Activated CD4-positive, alpha-beta T cell treated with anti-CD3 and anti-CD28 coated beads for 36 hours (primary cell): ENCODE measurements at places on chromosomes 1 and 21. TPM values are rescaled to one million over a fixed set of nuclear protein-coding genes. Genes with fewer than 3 reads are reported as not detected.
A peak's percentile ranks its signal among the peaks of the same experiment; 100 is the strongest.

DNA sequence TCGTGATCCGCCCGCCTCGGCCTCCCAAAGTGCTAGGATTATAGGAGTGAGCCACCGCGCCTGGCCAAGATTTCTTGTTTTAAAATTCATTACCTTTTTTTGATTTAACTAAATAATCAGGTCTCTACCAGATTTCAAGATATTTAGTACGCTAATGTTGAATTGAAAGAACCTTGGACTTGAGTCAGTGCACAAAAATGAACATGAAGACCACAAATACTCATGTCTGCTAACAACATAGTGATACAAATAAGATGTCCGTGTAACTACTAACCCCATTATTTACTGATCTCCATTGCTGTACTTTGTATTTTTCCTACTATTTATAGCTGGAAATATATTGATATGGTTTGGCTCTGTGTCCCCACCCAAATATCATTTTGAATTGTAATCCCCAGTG is 16.4 kb downstream of the MPZL1 start:
- no peak for DNase-seq

Gene SIKE1
- total RNA-seq: 67.2 TPM

Gene OR2L8
- total RNA-seq: not detected

Gene OR2L13
- total RNA-seq: not detected

Gene ACTL8
- 0.09 TPM for total RNA-seq

DNA sequence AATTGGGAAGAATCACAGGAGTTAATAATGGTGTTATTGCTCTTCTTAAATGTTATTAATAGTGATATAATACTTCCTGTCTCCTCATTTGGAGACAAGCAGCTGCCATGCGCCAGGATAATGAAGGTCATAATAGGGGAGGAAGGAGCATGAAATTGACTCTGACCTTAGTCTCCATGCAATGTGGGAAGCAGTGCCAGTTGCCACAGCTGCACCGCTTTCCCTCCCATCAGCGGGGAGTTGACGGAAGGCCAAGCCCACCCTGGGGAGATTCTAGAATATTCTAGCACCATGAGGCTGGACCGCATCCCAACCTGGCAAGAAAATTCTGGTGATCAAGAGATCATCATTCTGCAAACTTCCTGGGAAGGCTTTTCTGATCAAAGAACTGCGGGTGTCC is 11.0 kb upstream of the OLIG1 start:
- no peak for DNase-seq

Gene TEX50
- total RNA-seq: not detected

GRCh38 chr1:1143636-1144035 is 27.7 kb upstream of the C1orf159 start:
- no peak for DNase-seq

GRCh38 chr1:48570568-48570967 is 98.6 kb upstream of the SPATA6 start:
- no peak for DNase-seq

- no peak for DNase-seq
These were observed 35.0 kb upstream of the HUNK start for GRCh38 chr21:31837618-31838390.

DNA sequence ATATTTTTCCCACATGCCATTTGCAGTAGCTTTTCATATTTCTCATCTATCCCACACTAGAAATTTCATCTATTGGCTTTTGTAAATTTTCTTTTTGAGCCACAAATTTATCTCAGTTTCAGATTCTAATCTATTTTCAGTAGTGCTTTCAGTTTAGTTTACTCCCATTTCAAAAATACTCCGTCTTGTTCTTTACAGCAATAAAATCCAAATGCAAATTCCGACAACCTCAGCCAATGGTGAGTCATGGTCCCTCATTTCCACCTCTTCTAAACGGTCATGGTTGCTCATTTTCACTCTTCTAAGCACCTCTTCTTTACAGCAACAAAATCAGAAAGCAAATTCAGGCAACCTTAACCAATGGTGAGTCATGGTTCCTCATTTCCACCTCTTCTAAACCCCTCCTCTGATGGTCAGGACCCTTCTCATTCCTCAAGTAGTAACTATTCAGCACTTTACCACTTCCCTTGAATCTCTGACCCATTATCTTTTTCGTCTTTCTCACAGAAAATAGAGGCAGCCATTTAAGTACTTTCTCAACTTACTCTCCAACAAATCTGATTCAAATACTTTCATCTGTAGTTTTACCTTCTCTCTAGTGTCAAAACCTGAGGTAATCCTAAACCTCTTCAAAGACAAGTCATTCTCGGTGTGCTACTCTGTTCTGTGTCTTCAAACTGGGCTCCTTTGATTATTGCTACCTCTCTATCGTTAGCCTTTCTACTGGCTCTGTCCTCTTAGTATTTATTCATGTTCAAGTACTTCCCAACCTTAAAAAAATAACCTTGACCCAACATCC is 34.4 kb downstream of the C21orf91 start:
- DNase-seq: peak; percentile 60

Gene FNDC10
- total RNA-seq: 1.9 TPM

Gene REN
- not detected for total RNA-seq

GRCh38 chr1:230901671-230902070 is 33.4 kb upstream of the C1orf198 start:
- no peak for DNase-seq

DNA sequence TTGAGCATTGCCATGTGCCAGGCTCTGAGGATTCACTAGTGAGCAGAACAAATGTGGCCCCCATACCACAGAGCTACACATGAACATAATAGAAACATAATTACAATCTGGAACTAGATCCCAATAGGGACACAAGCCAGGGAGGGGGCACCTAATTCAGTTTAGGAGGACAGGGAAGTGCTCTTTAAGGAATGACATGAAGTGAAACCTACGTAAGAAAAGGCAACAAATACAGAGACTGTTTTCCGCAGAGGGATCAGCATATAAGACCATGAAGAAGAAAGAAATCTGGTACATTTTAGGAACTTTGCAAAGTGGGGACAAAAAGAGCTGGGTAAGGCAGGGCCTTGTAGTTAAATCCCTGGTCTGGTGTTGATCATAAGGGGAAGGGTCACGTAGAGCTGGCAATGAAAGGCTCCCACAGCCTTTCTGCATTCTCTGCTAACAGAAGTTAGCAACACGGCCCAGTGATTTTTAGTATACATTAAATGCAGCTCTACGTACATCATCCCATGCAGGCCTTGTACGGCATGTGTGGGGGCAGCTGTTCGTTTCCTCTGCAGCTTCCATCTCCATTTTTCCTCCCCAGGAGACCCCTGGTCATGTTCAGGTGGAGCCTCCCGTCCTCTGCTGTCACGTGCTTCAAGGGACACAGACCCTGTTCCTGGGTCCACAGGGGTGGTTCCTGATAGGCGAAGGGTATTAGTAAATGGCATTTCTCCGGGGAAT is 26.8 kb upstream of the SLC30A1 start:
- DNase-seq: no peak

Gene CA6
- total RNA-seq: 0.27 TPM

DNA sequence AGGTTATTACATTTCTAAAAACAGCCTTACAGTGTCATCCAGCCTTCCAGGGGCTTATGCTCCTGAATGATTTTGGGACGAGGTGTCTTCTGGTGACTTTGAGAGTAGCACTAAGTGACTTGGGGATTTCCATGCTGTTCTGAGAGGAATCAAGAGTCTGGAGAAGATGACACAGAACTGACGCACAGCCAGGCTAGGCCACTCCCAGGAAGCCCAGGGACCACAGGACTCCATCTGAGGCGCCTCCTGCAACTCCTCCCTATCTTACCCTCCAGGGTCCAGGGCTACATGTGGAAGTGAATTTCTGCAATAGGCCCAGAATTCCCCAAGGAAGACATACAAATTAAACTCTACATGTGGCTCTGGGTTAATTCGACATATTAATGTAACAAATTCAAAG is 92.5 kb downstream of the SLC25A24 start:
- peak; percentile 73 for DNase-seq

DNA sequence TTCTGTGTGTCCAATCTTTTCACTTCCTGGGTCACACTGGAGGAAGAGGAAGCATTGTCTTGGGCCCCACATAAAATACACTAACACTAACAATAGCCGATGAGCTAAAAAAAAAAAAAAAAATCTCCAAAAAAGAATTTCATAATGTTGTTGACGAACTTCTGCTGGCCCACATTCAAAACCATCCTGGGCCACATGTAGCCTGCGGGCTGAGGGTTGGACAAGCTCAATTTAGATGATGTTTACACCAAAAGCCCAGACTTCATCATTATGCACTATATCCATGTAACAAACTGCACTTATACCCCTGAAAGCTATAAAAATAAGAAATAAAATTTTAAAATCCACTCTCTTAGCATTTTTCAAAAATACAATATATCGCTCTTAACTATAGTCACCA is 187.8 kb upstream of the PTBP2 start:
- DNase-seq: no peak

Gene SLC44A5
- not detected for total RNA-seq

Gene SH2D2A
- 189 TPM for total RNA-seq

DNA sequence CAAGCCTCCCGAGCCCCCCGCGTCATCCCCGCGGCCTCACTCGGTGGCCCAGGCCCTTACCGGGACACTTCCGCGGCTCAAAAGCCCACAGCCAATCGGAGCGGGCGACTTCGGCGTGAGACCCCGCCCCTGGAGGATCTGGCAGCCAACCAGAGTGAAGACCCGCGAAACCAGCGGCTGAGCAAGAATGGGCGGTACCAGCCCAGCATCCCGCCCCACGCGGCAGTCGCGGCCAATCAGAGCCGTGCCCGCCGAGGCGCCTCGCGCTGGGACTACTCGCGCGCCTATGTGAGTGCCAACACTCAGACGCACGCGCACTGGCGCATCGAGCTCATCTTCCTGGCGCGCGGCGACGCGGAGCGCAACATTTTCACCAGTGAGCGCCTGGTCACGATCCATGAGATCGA is 22.5 kb downstream of the DISP3 start:
- peak; percentile 63 for DNase-seq

Gene C8B
- total RNA-seq: not detected

DNA sequence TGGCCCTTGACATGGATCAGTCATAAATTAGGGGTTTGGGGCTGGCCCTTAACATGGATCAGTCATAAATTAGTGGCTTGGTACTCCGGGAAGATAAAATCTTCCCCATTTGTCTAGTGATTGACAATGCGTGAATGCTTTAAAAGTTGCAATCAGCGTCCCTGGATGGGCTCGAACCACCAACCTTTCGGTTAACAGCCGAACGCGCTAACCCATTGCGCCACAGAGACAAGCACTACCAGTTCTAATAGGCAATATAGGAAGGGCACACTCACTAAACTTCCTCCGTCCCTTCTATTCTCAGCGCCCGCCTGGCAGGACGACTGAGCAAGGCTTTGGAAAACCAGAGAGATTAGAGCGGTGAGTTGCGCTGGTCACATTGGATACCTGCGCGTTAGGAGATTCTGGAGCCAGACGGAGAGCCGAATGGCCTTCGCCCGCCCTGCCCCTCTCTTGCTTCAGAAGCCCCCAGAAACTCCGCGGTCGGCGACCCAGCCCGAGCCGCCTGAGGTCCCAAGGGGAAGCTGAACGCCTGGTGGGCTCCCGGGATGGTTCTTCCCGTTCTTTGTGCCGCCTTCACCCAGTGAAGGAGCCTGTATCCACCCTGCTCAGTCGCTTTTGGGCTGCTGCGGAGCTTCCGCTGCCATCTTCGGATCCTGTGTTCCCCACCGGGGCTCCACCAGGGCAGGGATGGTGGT is 235.9 kb downstream of the FAM72C start:
- DNase-seq: peak; percentile 39

- DNase-seq: peak; percentile 19
These were observed 95.3 kb downstream of the FOXD2 start for GRCh38 chr1:47532921-47533792.

Gene FAM163A
- not detected for total RNA-seq

- DNase-seq: no peak
These were observed 12.6 kb downstream of the RHBDL2 start for GRCh38 chr1:38929054-38929453.

Gene ADAMTSL4
- 0.28 TPM for total RNA-seq

- peak; percentile 50 for DNase-seq
These were observed 16.3 kb upstream of the IFNLR1 start for GRCh38 chr1:24203404-24203803.

Gene PODN
- total RNA-seq: not detected

Gene PER3
- 2.3 TPM for total RNA-seq

Gene CNTN2
- not detected for total RNA-seq

DNA sequence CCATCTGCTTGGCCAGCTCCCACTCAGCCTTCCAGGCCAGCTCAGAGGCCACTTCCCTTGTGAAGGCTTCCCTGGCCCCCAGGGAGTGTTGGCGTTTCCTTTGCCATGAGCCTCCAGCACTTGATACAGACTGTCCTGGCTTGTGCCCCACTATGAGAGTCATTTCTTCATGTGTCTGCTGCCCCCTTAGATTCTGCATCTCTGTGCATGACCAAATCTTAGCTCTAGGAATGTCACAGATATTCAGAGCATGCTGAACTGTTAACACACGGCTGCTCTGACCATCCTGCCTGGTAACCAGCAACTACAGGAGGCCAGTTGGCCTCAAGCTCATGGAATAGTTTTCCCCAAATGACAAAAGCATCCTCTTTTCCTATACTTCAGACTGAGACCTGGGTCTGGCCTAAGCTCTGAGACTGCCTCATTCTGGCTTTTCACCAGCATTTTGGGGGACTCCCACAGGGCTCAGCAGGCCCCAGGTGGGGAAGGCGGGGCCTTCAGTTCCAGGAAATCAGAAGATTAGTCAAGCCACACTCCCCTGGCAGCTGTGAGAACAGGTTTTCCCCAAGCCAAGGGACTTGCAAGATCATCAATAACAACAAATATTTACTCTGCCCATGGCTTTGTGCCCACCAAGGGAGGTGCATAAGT is 182.6 kb upstream of the EDN2 start:
- peak; percentile 87 for DNase-seq

Gene ETV3L
- total RNA-seq: not detected

- no peak for DNase-seq
These were observed 216.0 kb downstream of the SLC45A1 start for GRCh38 chr1:8533907-8534306.

Gene C1QTNF12
- 1.1 TPM for total RNA-seq

DNA sequence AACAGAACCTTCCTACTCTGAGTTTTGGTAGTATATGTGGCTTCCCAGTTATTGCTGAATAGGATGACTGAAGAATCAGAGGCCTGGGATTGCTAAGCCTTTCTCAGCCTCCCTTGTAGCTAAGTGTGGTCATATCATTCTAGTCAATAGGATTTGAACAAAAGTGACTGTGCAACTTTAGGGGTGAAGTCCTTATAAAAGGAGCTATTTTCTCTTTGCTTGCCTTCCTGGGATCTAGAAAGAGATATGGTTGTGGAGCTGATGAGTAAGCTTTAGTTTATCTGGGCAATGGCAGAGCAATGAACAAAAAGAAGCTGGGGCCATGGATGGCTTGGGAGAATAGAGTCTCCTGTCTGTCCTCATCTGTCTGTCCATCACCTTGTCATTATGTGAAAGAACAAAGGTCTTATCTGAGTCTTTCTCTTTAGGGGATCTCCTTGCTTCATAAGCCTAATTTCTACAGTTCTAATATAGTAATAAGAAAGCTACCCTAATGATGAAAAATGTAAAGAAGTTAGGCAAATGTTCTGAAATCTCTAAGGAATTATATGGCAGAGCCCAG is 91.5 kb downstream of the TENT5C start:
- no peak for DNase-seq

Gene OR2T2
- total RNA-seq: not detected

Gene CFAP74
- total RNA-seq: not detected

GRCh38 chr1:163295949-163296348 is 25.8 kb upstream of the NUF2 start:
- DNase-seq: no peak

Gene FHAD1
- 0.53 TPM for total RNA-seq

- no peak for DNase-seq
These were observed 77.2 kb upstream of the SIPA1L2 start for GRCh38 chr1:232707142-232707541.

GRCh38 chr1:172460177-172460576 is 16.3 kb upstream of the PIGC start:
- no peak for DNase-seq

GRCh38 chr1:226903819-226904716 is 33.7 kb downstream of the PSEN2 start:
- DNase-seq: no peak
